ENCODE measurements at places on chromosomes 11 and 22. TPM values are rescaled to one million over a fixed set of nuclear protein-coding genes. Genes with fewer than 3 reads are reported as not detected.

GRCh38 chr11:5224538-5225479 is 2.1 kb downstream of the HBB start:
- H3K36me3 ChIP-seq: no peaks in the 10 kb centered on the region
- H3K27ac ChIP-seq: no peak overlapping the region
- H3K4me1 ChIP-seq: no peaks in the 10 kb centered on the region
- H3K27me3 ChIP-seq: no peaks in the 10 kb centered on the region

Gene MS4A14
- not detected for total RNA-seq

DNA sequence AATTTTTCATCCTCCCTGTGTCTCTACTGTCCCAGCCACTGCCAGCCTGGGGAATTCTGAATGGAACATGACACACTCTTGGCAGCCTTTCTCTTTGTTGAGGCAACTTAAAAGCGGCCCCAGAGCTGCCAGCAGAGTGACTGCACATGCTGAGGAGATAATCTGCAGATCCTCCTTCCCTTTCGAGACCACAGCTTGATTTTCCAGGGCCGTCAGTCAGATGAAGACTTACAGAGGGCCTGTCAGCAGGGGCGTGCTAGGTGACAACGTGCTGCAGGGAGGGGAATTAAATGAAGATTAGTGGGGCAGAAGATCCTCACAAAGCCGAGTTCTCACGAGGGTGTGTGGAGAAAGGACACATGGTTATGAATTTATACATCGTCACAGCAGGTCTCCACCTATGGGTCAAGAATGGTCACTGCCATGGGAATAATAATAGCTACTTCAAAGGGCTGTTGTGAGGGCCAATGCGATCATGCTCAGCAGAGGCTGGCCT is 193.5 kb upstream of the PITPNB start:
- H3K27me3 ChIP-seq: no peaks in the 10 kb centered on the region
- DNase-seq: no peak
- no peaks in the 10 kb centered on the region for H3K4me1 ChIP-seq

DNA sequence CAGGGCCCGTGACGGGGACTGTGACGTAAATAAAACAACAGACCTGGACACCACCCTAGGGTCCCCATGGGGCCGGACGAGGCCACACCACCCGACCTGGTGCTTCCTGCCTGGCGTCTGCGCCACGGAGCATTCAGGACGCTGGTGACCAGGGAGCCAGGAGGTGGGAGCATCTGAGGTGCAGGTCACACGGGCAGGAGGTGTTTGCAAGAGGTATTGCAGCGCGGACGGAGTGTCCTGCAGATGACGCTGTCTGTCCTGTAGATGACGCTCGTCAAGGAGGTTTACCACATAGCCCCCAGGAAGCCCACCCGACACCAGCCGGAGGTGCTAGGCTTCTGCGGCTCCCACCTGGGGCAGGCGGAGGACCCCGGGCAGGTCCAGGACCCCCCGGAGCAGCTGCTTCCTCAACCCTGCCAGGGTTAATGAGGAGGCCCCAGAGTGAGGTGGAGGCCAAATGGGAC is 986 bp upstream of the MUC5B start:
- no peak overlapping the region for H3K4me3 ChIP-seq
- DNase-seq: no peak
- peaks cover 5% of the 10 kb centered on the region for H3K27me3 ChIP-seq
- no peak overlapping the region for H3K27ac ChIP-seq
- no peaks in the 10 kb centered on the region for H3K36me3 ChIP-seq

- H3K4me1 ChIP-seq: no peaks in the 10 kb centered on the region
- H3K27me3 ChIP-seq: no peaks in the 10 kb centered on the region
- no peak overlapping the region for H3K27ac ChIP-seq
Measured at GRCh38 chr22:30869667-30870395, 98.7 kb downstream of the MORC2 start.

Gene CCDC179
- not detected for total RNA-seq

Gene DNAJB13
- total RNA-seq: not detected

Gene SCGB2A2
- total RNA-seq: not detected

DNA sequence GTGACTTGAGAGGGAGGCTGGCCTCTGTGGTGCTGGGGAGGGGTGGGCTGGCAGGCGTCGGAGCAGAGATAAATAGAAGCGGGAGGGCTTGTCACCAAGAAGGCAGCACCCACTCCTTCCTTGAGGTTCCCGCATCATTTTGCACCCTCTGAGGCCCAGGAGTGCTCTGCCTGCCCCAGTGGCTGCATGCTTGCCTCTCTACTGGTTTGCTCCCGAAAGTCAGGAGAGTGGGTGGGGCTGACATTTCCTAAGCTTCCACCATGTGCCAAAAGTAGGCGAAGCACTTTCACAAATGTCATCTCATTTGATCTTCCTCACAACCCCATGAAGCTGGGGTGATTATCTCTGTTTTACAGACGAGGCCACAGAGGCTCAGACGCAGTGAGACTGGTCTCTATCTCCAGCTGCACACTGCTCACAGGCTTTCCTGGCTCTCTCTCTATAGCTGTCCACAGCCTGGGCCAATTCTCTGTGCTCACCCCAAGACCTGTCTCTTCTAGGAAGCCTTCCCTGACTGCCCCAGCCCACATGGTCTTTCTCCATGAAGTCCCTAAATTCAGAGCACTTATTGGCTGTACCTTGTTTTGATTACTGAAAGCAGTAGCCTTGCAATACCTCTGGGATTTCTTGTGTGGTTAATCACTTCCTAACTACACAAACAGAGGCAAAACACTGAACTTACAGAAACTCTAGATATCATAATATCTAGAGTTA is 2.6 kb upstream of the UCP3 start:
- no peak for DNase-seq
- H3K4me3 ChIP-seq: no peak overlapping the region
- no peaks in the 10 kb centered on the region for H3K27me3 ChIP-seq
- peaks cover 100% of the 10 kb centered on the region for H3K4me1 ChIP-seq
- peaks cover 2% of the 10 kb centered on the region for H3K36me3 ChIP-seq

DNA sequence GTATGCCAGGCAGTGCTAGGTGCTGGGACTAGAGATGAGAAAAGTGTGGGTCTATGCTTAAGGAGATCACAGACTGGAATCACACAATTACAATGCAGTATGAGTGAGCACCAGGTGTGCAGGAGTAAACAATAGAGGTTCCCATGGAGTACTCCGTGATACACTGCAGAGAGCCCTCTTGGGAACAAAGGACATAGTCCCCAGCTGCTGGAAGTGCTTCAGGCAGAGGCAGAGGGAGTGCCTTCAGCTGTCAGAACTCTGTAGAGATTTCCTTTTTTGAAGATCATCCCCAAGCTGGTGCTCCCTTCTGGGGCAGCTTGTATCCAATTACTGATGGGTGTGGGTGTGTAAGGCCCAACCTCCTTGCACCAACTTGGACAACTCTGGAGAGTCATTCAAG is 143.5 kb upstream of the PLET1 start:
- DNase-seq: no peak
- no peaks in the 10 kb centered on the region for H3K4me1 ChIP-seq
- no peak overlapping the region for H3K27ac ChIP-seq
- no peak overlapping the region for H3K4me3 ChIP-seq

DNA sequence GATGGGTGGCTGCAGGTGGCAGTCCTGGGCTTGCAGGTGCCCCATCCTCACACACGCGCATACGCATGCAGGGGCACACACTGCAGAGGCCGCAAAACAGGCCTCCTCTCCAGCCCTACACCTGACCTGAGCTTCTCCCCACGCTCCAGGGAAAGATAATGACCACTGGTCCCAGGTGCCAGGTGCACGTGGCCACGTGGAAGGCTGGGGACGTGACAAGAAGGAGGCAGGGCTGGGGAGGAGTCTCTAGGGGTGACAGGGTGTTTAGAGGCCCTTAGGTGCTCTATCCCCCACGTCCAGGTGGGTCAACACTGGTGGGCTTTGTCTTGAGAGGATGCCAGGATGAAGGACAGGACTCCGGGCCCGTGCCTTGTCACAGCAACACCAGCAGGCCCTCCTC is 23.5 kb upstream of the CPT1A start:
- no peak overlapping the region for H3K27ac ChIP-seq
- H3K36me3 ChIP-seq: no peaks in the 10 kb centered on the region
- H3K4me3 ChIP-seq: no peak overlapping the region
- H3K27me3 ChIP-seq: peaks cover 3% of the 10 kb centered on the region
- peaks cover 8% of the 10 kb centered on the region for H3K4me1 ChIP-seq
- no peak for DNase-seq

GRCh38 chr22:43747877-43748276 is 64.2 kb downstream of the EFCAB6 start:
- no peaks in the 10 kb centered on the region for H3K36me3 ChIP-seq
- DNase-seq: no peak
- peaks cover 11% of the 10 kb centered on the region for H3K27me3 ChIP-seq
- no peak overlapping the region for H3K27ac ChIP-seq
- no peak overlapping the region for H3K4me3 ChIP-seq

DNA sequence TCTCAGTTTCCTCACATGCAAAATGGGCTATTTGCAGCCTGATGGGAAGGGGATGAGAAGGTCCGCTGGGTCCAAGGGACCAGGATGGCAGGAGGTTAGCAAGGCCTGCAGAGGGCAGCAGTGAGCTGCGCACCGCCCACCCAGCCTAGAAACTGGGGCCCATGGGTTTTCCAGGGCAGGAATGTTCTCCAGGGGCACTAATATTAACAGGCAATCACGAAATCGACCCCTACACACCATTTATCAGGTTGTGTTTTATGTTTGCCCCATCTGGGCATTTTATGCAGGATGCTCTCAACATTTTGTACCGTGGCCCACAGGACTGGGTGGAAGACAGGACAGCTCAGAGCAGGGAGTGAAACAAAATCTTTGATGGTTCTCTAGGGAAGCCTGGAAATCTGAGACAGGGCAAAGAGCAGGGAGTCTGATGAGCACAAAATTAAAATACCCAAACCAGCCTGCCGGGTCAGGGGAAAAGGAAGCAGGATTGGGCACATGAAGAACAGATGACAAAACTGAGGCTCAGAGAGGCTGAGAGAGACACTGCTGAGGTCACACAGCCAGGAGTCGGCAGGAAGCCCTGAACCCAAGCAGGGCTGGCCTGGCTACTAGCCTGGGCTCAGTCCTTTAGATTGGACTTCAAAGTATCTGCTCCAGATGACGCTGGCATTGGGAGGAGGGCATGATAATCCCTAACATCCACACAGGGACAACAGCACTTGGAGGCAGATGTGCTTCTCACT is 1.6 kb upstream of the BCR start:
- no peak overlapping the region for H3K4me3 ChIP-seq
- no peak overlapping the region for H3K27ac ChIP-seq
- no peaks in the 10 kb centered on the region for H3K27me3 ChIP-seq
- H3K36me3 ChIP-seq: no peaks in the 10 kb centered on the region
- DNase-seq: peak; percentile 59

DNA sequence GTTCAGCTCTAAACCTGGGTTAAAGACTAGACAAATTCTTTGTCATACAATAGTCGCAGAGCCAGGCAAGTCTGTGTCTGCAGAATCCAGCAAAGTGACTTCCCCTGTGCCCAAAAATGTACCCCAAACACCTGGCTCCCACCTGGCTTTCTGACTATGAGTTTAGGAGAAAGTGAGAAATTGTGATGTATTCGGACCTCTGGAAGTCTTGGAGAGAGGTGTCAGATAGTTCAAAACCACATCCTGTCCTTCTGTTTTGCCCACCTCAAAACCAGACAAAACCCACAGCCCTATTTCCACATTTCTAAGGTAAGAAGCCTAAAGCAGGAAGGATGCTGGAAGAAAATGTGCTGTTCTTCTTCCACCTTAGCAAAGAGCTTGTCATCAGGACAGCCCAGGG is 63.8 kb upstream of the CLMP start:
- DNase-seq: no peak
- H3K4me1 ChIP-seq: peaks cover 7% of the 10 kb centered on the region
- no peak overlapping the region for H3K27ac ChIP-seq
- H3K36me3 ChIP-seq: no peaks in the 10 kb centered on the region
- no peak overlapping the region for H3K4me3 ChIP-seq
- H3K27me3 ChIP-seq: peaks cover 9% of the 10 kb centered on the region

- no peak overlapping the region for H3K27ac ChIP-seq
- no peaks in the 10 kb centered on the region for H3K36me3 ChIP-seq
- H3K27me3 ChIP-seq: no peaks in the 10 kb centered on the region
- no peak for DNase-seq
- H3K4me3 ChIP-seq: no peak overlapping the region
Measured at GRCh38 chr22:19629331-19629719, 85.0 kb upstream of the SEPTIN5 start.
